Activated naive CD4-positive, alpha-beta T cell treated with anti-CD3 and anti-CD28 coated beads, Interleukin-2, amount 10 ng/mL, durations not matched to agents 7 days and 5 days (primary cell): ENCODE measurements at places on chromosomes 6 and 20.

GRCh38 chr6:30821862-30822784 lies 62.2 kb upstream of the DDR1 start:
- DNase-seq, result no peak

DNA sequence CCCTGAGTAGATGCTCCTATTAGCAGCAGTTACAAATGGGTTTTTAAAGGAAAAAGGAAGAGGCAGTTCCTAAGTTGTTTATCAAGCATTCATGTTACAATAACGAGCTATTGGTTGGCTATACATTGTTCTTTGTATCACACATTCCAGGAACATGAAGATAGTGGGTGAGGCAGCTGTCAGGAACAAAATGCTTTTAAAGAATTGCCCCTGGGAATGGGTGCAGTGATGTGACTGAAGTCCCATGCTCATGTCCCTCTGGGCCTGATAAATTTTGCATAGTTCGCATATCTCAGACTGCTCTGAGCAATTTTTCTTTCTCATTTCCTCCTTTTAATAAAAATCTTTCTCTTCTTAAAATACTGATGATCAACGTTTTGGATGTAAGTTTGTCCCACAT lies 3.7 kb downstream of the ENPP1 start:
- no peak for DNase-seq

DNA sequence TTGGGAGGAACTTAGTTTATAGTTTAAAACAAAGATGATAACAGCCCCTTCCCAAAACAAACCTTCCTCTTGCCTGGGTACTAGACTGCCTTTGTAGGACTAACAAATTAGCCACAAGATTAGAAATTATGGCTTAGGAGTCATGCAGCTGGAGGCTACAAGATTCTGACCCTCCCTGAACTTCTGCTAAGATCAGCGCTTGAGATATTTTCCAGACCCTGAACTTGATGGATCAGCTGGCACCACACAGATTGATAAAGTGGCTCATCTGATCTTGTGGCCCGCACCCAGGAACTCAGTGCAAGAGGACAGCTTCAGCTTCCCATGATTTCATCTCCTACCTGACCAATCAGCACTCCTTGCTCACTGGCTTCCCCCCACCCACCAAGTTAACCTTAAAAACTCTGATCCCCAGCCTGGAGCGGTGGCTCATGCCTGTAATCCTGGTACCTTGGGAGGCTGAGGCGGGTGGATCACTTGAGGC lies 5.9 kb upstream of the SERINC3 start:
- no peak for DNase-seq

GRCh38 chr20:41178904-41179432 lies 41.6 kb downstream of the PLCG1 start:
- peak; percentile 12 for DNase-seq

DNA sequence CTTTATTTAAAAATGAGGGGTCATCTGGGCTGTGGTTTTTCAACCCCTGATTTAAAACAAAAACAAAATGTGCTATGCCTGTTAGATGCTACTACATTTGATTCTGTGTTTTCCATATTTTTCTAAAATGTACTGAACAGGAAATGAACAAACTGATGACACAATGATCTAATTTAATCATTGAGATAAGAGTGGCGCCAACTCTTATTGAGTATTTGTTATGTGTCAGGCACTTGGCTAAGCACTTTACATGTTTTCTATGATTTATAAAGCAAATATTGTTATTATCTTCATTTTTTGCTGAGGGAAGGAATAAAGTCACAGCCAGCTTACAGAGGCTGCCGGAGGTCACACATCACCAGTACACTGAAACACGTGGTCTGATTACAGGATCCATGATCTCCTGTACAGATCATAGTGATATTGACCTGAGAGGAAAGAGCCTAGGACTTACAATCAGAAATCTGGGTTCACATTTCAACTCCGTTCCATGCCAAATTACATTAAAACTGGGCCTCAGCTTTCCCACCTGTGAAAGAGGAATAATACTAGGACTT lies 166.7 kb downstream of the ESR1 start:
- DNase-seq, result no peak

DNA sequence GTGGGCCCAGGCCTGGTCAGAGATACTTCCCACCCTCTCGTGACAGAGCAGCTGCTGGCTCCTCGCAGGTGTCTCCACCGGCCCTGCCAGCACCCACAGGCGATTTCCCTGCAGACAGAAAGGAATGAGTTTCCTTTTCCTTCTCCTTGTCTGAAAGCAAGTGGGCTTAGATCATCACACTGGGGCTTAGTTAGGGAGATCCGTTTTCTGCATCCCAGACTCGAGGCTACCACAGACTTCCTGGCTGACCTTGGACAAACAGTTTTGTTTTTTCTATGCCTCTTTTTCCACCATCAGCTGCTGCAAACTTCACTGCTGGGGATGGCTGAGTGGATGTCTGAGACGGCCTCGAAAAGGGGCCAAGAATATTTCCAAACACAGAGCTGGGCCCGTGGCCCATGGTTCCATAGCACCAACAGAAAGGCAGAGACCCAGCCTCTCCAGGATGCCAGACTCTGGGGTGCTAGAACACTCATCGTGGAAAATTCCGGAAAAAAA lies 86.5 kb downstream of the BANF2 start:
- no peak for DNase-seq

DNA sequence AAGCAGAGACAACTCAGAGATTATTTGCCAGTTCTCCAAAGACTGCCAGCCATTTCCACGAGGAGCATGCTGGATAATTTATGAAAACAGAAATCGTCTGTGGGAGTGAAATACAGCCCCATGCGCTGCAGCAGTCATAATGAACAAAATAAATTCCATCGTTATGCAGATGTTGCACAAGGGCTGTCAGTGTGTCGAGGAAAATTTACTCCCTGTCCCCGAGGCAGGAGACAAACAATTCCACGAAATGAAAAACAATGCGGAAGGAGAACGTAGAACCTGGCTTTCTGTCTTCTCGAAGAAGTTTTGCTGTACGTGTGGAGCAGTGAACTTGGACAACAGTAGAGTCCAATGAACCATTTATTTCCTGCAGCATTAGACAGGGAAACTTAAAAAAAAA lies 399.4 kb downstream of the CD83 start:
- no peak for DNase-seq

DNA sequence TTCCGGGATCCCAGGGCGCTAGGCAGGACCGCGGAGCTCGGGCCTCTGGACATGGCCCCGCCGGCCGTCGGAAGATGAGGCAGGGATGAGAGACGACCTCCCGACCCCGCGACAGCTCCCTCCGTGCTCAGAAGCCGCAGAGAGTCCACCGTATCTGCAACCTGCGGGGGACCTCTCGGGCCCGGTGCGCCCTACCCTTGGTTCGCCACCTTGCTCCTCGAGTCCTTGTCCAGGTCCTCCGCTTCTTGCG lies 301 bp downstream of the PPP1R3D start:
- no peak for DNase-seq

DNA sequence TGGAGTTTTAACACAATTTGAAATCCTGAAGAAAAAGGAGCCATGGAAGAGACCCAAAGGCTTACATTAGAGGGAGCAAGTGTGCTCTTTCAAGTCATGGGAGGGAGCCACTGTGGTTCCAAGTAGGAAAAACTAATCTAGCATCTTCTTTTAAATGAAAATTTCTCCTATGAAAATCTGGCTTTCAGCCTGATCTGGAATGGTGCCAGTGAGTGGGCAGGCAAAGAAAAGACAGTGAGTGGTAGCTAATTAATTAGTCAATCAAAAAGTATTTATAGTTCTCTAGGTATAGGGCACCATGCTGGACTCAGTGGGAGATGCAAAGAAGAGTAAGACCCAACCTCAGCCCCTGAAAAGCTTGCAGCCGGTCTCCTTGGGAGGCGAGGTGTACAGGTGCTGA lies 21.9 kb downstream of the CAP2 start:
- no peak for DNase-seq

- peak; percentile 79 for DNase-seq
Observed at GRCh38 chr6:107957308-107957908, 600 bp downstream of the SEC63 start.

DNA sequence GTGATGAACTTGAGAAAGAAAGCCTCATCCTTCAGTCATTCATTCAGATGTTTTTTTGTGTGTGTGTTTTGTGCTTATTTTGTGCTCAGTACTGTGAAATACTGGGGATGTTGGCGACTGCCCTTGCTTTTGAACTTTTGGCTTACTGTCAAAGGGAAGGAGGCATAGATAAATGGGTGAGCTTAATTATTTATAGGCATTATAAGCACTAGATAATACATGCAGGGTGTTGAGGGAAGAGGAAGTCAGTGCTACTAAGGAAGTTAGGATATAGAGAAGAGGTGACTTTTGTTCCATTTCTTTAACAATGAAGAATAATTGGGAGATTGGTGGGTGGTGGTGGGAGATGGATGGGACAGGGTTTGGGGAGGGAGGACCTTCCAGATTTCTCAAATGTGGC lies 23.6 kb downstream of the XRN2 start:
- DNase-seq, result no peak

DNA sequence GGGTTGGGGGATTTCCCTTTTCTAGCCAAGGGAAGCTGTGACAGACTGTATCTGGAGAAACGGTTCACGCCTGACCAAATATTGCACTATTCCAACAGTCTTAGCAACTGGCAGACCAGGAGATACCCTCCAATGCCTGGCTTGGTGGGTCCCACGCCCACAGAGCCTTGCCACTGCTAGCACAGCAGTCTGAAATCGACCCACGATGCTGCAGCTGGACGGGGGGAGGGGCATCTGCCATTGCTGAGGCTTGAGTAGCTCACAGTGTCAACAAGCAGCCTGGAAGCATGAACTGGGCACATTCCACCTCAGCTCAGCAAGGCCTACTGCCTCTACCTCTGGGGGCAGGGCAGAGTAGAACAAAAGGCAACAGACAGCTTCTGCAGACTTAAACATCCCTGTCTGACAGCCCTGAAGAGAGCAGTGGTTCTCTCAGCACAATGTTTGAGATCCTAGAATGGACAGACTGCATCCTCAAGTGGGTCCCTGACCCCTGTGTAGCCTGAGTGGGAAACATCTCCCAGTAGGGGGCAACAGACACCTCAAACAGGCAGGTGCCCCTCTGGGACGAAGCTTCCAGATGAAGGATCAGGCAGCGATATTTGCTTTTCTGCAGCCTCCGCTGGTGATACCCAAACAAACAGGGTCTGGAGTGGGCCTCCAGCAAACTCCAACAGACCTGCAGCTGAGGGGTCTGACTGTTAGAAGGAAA lies 89.9 kb upstream of the ECI2 start:
- no peak for DNase-seq

- DNase-seq, result peak; percentile 30
Observed at GRCh38 chr6:46781478-46782378, 11.5 kb upstream of the MEP1A start.

- DNase-seq, result no peak
Observed at GRCh38 chr6:105077596-105078385, 102.0 kb downstream of the POPDC3 start.

GRCh38 chr6:25301362-25301761 lies 22.2 kb downstream of the CARMIL1 start:
- no peak for DNase-seq

DNA sequence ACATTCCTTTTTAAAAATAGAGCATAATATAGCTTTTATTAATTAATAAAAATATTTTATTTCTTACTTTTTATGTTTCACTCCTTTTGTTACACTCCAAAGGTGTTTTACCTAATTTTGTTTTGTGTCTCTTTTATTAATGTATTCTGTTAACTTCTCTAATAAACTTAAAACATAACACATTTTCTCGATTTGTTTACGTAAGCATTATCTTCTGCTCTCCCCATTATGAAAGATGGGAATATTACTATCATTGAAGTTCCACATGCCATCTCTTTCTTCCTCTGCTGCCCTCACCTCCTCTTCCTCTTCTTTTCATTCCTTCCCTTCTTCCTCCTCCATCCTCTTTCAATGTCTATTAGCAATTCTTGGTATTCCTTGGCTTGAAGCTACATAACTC lies 85.0 kb upstream of the HCRTR2 start:
- DNase-seq, result no peak

DNA sequence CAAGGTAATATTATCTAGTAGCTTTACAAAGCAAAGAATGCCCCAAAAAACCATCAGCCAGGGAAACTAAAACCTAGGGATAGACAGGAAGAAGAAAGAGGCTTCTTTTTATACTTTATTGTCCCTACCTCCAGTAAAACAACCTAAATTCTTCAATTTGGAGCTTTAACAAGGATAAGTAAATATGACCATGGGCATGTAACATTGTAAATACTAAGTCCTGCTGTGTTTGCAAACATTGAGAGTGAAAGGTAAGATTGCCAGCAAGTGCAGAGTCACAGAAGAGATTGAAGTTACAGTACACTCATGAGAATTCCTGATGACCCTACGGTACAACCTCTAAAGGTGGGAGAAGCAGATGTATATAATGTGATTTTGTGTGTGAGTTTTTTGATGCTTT lies 117.2 kb downstream of the FOXO3 start:
- DNase-seq, result no peak

GRCh38 chr6:24140591-24140990 lies 14.6 kb downstream of the NRSN1 start:
- DNase-seq, result no peak

- DNase-seq, result no peak
Observed at GRCh38 chr6:75291331-75291730, 6.7 kb upstream of the TMEM30A start.

DNA sequence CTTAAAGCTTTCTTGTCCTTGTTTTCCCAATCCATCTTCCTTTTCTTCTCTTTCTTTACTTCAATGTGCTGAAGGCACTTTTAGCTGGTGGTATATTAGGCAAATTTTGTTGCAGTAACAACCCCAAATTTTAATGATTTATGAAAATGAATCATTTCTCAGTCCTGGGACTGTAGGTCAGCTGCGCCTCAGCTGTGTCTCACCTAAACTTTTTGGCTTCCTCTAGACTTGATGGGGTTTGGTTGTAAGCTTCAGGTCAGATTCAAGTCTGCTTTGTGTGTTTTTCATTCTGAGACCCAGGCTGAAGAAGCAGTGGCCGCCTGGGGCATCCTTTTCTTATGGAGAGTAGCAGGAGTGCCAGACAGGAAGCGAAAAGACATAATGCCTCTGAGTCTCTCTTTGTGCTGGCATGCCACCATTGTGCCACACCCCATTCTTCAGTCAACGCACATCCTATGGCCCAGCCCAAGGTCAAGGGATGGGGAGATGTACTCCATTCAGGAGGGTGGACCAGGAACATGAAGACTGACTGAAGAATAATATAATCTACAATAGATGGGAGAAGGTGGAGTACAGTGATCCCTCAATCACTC lies 28.9 kb upstream of the CD83 start:
- no peak for DNase-seq

DNA sequence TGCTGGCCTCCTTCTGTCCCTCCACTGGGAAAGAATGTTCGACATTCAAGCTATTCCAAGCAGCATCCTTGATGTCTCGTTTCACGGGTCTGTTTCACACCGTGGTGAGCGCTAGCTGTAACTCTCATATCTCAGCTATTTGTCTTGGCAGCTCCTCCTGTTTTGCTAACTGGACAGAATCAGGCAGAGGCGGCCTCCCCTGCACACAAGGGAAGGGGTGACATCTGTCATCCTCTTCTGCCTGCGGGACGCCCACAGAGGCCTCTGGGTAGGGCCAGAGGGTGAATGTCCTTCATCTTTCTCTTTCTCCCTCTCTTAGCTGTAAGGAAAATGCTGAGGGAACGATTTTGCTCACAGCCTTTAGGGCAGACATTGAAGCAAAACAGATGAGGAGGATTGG lies 232.8 kb upstream of the GMDS start:
- DNase-seq, result no peak

GRCh38 chr6:11493974-11494373 lies 43.6 kb upstream of the TMEM170B start:
- DNase-seq, result no peak
